ENCODE measurements at places on chromosomes 5 and 9.

GRCh38 chr5:139671096-139671841, 23.1 kb downstream of the CXXC5 start:
- no peak for DNase-seq

DNA sequence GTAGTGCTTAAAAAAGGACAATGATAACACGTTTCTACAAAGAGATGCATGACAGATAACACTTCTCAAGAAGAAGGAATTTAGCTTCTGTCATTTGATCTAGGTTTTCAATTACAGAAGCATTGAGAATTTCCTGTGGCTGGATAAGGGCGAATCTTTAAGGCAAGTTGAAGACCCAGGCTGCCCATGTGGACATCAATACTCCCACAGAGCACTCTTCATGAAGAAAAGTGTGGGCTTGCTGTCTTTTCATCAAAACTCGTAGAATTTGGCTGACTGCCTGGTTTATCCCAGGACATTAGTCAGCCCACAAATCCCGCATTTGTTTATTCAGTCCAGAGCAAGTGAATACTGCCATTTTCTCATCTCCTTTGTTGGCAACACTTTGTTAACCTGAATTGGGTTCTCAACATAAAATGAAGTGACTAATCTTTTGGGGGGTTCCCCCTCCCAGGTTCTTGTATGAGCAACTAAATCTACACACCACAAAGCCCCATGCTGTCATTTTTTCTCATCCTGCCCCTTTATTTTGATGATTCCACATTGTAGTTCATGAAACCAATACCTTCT, 43.4 kb upstream of the CDKN2B start:
- peak; percentile 75 for DNase-seq

GRCh38 chr5:40518485-40518917, 161.2 kb upstream of the PTGER4 start:
- peak; percentile 97 for DNase-seq

DNA sequence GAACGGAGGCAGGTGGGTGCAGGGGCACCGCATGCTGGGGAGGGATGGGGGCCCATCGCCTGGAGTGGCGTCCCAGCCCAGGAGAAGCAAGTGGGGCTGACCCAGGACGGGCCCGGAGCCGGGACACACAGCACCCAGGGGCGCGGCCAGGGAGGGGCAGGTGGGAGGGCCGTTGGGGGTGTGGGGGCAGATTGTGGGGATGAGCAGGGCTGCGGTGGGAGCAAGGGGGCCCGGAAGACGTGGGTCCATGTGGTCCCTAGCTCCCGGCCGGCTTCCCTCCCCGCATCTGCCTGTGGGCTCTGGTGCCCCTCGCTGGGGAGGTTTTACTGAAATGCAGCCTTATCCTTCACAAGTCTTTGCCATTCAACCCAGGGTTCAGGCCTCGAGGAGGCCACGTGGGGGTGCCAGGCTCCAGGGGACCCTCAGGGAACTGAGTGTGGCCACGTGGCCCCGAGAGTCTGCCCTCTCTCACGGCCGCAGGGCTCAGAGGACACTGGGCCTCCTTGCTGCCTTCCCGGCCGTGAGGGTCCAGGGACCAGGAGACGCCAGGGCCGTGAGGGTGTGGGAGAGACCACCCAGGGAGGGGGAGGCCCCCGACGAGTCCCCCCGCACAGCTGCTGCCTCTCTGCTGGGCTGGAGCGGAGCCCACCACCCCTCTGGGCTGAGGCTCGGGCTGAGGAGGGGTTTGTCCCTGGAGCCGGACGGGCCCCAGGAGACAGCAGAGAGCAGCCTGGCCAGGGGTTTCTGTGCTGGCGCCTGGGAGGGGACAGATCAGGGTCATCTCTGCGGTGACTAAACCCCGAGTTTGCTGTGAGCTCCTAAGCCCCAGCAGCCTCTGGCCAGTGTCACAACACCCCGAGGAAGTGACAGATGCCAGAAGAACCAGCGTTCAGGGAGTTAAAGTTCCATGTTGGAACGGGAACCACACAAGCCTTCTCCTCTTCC, 35.2 kb downstream of the SLC9A3 start:
- DNase-seq, result no peak

DNA sequence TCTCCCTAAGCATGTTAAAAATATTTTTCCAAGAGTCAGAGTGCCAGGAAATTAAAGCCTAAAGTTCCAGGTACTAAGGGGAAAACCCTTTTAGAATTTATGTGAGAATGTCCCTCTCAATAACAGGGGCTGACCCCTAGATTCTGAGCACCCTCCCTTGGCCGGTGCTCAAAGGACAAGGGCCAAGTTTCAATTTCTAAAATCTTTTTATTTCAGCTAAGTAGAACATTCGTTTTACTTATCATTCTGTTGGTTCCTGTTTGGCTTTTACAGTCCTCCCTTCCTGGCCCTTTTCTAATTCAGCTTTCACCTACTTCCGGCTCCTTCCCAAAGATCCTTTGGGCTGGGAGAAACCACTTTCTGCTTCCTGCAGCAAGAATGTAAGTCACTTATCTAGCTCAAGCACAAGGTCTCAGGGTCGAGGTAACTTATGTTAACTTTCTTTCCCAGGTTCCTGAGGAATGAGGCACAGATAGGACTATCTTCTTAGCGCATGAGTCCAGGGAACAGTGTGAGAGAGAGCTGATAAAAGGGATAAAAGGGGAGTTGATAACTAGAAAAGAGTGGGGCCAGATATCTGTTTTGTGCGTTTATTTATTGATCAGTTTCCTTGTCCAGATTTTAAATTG, 34.6 kb upstream of the F2RL2 start:
- DNase-seq, result no peak

- no peak for DNase-seq
Measured at GRCh38 chr9:130634191-130634768, 30.1 kb upstream of the PRDM12 start.

DNA sequence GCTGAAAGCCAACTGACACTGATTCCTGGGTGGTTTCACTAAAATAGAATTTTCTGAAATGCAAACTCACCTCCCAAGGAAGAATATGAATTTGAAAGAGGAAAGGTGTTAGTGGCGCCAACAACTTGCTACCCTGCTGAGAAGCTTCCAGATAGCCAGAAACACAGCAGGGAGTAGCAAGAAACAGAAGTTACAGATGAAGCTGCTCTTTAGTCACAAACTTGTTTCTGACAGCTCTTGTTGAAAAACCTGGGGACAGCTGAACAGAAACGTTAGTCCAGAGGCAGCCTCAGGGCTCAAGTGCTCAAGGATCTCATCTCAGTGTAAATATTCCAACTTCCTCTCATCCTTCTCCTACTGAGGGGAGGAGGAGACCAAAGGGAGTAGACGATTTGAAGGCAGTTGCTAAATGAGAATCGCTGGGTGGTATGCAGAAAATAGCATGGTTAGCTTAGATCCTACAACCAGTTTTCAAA, 184.1 kb downstream of the PDE4D start:
- DNase-seq, result no peak

DNA sequence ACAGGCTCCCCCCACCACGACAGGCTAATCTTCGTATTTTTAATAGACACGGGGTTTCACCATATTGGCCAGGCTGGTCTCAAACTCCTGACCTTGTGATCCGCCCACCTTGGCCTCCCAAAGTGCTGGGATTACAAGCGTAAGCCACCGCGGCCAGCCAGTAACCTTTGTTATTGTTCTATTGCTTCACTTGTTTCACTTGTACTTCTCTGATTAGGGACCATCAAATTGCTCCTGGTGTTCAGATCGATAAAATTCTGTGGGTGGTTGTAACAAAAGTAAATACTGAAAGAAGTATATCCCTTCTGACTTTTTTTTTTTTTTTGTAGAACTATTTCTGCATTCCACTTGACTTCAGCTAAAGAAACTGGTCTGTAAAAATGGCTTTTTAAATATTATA, 445.5 kb upstream of the CDH10 start:
- no peak for DNase-seq

- no peak for DNase-seq
Measured at GRCh38 chr9:111759762-111760639, 34.7 kb downstream of the SHOC1 start.

DNA sequence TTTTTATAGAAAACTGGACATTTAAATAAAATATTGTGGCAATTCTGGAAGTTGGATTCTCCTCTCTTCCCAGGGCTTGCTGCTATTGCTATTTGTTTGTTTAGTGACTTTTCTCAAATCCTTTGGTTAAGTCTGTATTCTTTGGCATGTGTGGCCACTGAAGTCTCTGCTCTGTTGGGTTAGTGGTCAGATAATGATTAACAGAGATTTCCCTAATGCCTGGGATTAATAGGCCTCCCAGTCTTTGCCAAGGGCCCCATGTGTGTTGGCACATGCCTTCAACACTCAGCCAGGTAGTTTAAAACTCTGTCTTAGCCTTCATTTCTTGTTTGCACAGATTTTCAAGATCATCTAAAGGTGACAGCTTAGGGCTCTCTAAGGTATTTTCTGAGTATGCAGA, 92.8 kb upstream of the EPB41L4A start:
- DNase-seq, result no peak

- no peak for DNase-seq
Measured at GRCh38 chr9:89915187-89915586, 310.4 kb downstream of the GADD45G start.

DNA sequence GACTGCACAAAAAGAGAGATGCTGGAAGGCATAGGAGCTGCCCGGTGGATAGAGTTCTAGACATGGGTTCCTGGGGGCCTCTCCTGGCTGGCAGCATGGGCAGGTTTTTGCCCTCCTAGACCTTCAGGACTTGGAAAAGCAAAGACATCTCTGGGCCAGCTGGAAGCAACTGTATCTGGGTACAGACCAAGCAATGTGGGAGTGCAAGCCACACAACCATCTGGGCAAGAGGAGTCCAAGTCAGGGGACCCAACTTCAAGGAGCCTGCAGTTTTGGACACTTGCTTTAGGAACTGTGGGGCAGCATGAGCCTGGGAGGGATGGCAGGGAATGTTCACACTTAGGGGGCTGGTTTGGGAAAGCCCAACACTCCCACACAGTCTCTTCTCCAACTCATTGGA, 323.3 kb downstream of the GADD45G start:
- no peak for DNase-seq

DNA sequence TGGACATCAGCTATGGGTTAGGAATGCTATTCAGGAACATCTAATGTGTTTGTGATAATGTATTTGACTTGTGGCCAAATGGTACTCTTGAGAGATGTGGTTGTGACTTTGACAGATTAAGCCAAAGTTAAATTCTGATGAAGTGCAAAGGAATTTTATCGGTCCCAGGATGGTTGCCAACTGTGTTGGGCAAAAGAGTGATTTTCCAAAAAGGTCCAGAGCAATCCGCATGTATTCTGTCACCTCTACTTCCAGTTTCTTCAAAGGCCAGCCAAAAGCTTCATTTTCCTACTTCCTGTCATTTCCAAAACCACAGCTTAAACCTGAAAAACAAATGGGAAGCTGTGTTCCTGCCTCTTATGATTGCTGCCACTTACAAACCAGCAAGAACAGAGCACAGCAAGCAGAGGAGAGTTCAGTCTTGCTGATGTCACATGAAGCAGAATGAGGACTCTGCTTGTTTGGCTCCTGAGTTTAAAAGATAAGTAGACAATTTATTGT, 59.8 kb downstream of the MARCHF3 start:
- DNase-seq, result no peak

DNA sequence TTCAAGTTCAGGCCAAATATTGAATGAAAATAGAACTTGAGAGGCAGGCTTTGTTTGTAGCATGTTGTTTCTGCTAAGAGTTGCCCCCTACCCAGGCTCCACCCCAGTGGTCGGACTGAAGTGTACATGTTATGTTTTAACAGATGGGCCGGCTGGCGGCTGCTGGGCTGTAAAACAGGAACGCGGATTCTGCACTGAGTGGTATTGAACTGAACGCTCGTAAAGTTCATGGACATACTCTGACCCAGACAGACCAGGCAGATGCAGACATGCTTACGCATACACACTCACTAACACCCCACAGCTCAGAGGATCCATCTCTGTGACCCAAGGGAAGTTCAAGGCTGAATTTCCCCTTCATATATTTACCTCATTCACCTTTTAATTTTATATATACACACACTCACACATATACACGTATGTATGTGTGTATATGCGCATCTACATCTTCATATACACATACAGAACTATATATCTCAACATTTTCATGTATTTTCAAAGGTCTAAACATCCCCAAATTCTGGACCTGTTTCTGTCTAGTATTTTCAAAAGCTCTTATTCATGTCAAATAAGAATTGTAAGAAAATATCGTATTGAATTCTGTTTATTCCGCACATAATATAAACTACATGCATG, 1.4 kb downstream of the MARCHF3 start:
- no peak for DNase-seq

GRCh38 chr9:113350107-113350661, 843 bp downstream of the BSPRY start:
- no peak for DNase-seq

GRCh38 chr5:1096838-1097237, 15.0 kb downstream of the SLC12A7 start:
- no peak for DNase-seq
